ENCODE measurements at places on chromosomes 6 and 20.

- no peak for DNase-seq
Observed at GRCh38 chr20:62724692-62725595, 16.3 kb downstream of the NTSR1 start.

DNA sequence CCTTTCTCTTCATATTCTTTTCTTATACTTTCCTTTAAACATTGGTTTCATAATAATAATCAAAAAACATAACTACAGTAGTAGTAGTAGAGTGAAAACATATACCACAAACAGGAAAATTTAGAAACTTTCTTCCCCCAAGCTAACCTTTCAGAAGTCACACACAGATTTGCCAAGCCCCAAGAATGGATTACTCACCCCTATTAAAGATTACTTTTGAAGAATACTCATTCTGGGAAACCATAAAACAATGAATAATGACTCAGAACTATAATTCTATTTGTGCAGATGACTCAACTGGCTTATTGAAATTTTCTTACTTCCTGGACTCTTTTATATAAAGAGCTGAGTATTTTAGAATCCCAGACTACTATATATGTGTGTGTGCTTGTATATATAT is 119.4 kb upstream of the GJE1 start:
- no peak for DNase-seq

- peak; percentile 66 for DNase-seq
Observed at GRCh38 chr20:4014031-4014474, 1.3 kb downstream of the RNF24 start.

- DNase-seq, result no peak
Observed at GRCh38 chr6:15842727-15843117, 179.9 kb upstream of the DTNBP1 start.

DNA sequence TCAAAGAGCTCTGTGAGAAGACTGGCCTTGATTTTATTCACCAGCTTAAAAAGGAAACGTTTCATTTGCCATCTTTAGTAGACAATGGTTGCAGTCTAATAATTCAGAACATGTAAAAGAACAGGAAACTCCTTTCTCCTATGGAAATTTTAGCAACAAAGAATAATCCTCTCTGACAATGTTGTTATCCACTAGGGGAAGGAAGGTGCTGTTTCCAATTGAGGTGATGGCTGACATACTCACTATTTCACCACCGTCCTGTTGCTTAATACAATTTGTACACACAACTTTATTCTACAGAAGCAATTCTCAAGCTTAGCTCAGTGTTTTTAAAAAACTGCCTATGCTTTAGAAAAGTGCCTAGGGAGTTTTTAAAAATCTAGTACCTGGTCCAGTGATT is 192.7 kb downstream of the ARHGAP18 start:
- peak; percentile 73 for DNase-seq

DNA sequence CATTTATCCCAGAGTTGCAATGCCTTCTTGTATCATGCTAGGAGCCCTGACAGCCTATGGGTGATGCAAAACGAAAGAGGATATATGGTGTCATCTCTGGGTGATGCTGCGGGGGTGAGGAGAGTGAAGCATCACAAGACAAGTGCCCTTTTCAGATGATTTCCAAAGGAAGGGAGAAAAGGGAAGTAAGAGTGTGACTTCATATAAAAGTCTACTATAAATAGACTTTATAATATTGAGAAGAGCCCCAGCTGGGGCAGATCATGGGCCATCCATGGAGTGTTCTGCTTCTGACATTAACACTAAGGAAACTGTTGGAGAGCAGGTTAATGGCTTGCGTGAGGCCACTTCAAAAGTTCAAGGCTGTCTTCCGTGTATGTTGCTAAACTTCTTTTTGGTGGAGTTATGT is 4.4 kb downstream of the CD83 start:
- DNase-seq, result no peak

- DNase-seq, result peak; percentile 79
Observed at GRCh38 chr6:167826230-167826895, 348 bp upstream of the AFDN start.

DNA sequence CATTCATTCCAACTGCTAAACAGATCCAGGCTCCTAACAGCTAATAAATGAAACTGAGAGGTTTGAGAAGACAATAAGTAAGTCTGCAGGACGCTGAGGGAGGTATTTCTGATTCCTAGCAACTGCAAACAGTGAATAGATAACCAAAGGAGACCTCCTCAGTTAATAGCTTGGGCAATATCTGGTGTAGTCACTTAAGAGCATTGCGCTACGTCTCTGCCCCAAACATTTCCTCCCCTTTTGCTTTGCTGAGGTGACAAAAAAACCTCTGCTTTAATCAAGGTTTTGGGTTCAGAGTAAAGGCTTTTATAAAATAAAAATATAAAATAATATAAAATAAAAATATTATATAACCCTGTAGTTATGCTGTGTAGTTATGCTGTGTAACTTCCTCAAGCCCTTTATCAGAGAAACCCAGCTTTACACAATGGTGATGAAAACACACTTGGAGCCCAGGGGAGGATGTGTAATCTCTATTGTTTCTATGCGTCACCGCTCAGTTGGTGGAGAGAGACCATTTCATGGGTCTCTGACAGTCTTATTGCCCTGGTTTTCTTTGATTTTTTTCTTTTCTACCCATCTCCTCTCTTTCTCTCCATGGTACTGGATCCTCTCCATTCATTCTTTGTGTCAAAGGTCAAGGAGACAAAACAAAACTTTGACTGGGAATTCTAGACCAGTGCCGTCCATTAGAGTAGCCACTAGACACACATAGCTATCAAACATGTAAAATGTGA is 18.9 kb upstream of the CALHM5 start:
- no peak for DNase-seq

DNA sequence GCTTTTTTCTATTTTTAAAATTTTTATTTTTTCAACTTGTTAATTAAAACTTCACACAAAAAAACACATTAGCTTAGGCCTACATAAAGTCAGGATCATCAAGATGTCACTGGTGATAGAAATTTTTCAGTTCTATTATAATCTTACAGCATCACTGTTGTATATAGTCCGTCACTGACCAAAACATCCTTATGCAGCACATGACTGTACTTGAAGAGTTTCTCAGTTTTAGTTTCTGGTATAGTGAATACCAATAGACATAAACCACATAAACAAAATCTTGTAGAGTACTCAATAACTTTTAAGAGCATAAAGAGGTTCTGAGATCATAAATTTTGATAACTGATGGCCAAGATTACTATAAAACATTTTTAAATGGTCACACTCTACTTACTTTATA is 71.8 kb downstream of the ASCC3 start:
- DNase-seq, result no peak

- DNase-seq, result no peak
Observed at GRCh38 chr6:152531659-152532058, 105.5 kb downstream of the SYNE1 start.

DNA sequence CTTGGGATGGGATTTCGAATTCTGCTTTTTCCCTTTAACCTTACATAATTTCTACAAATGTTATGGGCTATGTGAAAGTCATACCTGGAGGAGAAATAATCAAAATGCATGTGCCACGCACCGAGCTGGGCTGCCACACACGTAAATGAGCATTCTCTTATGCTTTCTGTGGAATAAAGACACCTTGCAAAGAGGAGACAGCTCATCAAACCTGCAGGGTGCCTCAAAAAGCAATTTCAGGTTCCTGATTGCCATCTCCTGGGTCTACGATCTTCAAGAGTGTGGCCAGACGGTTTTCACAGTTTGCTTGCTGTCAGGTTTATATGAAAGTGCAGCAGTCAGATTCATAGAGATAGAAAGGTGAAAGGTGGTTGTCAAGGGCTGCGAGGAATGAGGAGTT is 36.6 kb downstream of the DUSP22 start:
- no peak for DNase-seq

DNA sequence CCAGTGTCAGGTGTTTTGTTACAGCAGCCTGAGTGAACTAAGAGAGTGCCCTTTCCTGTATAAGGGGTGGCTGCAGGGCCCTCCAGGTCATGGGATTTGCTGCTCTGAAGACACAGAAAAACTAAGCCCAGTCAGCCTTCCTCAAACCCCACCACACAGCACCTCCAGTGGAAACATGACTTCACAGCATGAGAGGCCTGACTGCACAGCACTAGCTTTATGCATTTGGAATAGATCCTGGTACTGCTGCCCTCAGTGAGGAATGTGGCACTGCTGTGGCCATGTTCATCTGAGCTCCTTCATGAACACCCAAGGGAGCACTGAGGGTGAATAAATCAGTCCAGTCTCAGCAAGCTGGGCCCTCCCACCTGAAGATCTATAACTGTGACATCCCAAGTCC is 296.1 kb upstream of the FOXQ1 start:
- DNase-seq, result no peak

DNA sequence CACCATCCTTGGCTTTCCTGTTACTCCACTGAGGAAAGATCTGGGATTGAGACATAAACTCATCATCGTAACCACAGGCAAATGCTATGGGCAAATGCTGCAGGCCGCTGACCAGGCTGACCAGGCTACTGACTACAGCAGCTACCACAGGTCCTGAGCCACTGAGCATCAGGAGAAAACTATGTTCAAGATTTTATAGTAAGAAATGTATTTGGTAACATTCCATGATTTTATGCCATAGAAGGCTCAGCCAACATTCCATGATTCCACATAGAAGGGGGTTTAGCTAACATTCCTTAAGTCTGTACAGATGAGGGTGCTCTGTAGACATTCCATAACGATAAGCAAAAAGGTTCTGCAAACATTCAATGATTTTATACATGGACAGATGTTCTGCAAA is 16.1 kb upstream of the B4GALT5 start:
- no peak for DNase-seq

GRCh38 chr6:87075168-87075567 is 19.7 kb downstream of the CGA start:
- DNase-seq, result no peak

GRCh38 chr6:81906709-81907204 is 154.3 kb upstream of the TENT5A start:
- no peak for DNase-seq

DNA sequence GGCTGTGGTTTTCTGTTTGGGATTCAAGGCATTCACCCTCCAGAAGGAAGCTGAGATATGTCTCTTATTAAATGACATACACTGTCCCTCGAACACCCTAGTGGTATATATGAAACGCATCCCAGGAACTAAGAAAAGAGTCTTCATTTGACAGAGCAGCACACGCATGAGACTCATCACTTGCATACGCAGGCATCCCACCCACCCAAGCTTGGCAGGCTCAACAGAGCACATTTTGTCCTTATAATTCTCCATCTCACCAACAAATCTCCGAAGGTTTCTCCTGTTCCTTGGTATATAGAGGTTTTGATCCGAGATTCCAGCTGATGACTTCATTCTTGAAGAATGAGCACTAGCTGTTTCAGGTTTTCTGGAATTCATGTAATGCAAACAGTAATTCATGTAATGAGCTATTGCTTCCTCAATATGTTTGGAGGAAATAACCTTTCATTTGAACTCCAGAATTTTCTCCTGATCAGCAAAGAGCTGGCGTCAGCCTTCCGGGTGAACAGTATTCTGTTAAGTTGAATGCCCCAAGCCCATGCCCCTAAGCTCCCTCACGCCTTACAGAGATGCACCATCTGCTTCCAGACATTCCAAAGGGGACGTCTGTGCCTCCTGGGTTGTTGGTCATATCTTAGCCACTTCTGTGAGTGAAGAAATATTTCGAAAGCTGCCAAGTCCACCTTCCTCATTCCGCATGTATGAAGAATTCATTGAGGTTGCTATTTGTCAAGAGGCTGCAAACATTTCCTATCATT is 66.0 kb upstream of the CDH4 start:
- no peak for DNase-seq

DNA sequence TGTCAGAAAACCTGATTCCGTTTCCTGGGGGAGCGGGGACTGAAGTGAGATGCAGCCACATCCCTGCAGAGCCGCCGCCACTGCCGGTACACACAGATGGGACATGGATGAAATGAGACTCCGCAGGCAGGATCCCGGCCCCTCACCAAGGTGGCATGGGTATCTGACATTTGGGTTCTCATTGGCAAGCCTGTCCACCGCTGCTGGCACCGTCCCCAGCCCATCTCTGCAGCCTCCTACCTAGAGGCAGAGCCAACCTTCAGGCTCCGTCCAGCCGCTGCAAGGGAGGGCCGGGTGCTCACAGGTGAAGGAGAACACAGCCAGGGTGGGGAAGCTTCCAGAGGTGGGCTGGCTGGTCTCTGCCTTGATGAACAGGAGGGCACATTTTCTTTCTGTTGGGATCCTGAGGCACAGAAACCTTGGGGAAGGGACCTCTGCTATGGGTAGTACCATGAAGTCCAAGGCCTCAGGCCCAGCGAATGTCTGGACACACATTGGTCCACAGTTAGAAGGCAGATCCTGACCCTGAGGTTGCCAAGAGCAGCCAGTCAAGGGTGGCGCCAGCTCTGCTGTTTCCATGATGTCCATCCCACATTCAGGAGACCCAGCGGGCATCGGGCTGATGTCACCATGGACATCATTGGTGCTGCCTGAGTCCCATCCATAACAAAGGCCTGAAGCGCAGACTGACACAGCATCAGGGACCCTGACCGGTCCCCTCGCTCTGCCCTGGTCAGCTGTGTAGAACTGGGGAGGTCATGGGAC is 177.4 kb downstream of the TAF4 start:
- DNase-seq, result no peak

GRCh38 chr20:33005908-33006775 is 1.4 kb upstream of the BPIFB2 start:
- no peak for DNase-seq

DNA sequence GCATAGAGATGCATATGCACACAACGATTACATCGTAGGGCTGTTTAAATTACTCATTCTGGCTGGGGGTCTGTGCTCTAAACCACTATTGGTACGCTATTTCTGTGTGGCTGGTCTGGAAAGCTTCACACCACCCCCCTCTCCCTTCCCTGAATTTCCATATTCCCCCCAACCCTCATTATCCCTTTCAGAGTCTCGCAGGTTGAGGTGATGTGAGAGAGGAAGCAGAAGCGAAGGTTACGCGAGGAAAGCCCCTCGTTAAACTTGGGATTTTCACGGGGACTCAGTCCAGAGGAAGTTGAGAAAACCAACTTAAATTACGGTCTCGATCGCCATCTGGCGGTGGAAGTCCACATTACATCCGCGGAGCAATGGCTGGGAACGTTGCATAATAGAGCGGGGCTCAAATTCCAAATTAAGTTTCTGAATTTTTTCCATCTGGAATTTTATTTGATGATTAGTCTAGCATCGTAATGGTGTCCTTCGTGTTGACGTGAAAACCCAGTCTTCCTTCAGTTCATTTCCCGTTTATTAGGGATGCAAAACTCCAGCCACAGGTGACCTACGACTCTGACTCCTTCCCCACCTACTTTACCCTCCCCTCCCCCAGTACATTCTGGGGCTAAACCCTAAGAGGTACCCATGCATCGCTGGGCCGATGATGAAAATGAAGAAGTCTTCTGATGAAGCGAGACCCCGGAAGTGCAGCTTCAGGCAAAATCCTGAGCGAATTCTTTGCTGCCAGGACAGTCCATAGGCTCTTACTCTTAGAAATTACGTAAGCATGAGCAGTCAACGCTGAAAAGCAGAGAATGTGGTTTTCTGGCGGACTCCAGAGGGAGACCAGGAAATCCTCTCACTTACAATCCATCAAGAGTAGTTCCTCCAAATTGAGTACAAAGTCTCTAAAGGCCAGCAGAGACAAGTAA is 19.7 kb downstream of the HLA-DOB start:
- peak; percentile 48 for DNase-seq
